Stimulated activated CD4-positive, alpha-beta T cell treated with anti-CD3 and anti-CD28 coated beads, TNF-alpha, amount 100 ng/mL, for 48 hours (primary cell): ENCODE measurements at places on chromosomes 3 and 15.

GRCh38 chr3:17905996-17906395, 163.6 kb upstream of the TBC1D5 start:
- no peak for DNase-seq

DNA sequence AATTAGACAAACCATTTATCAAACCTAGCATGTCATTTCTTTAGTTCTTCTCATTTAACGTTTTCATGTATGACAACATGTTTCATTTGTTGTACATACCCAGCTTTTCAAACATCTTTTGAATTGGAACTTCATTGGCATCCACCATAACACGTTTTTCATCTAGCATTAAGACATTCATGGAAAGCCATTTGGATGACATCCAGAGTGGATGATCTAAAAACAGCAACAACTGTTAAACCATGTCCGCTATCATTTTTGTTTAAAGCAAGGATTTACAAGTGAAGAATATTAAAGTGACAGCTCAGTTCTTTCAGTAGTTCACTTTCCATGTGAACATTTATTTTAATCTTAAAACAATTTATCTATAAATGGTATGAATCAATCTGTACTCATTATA, 14.5 kb downstream of the GATM start:
- no peak for DNase-seq

DNA sequence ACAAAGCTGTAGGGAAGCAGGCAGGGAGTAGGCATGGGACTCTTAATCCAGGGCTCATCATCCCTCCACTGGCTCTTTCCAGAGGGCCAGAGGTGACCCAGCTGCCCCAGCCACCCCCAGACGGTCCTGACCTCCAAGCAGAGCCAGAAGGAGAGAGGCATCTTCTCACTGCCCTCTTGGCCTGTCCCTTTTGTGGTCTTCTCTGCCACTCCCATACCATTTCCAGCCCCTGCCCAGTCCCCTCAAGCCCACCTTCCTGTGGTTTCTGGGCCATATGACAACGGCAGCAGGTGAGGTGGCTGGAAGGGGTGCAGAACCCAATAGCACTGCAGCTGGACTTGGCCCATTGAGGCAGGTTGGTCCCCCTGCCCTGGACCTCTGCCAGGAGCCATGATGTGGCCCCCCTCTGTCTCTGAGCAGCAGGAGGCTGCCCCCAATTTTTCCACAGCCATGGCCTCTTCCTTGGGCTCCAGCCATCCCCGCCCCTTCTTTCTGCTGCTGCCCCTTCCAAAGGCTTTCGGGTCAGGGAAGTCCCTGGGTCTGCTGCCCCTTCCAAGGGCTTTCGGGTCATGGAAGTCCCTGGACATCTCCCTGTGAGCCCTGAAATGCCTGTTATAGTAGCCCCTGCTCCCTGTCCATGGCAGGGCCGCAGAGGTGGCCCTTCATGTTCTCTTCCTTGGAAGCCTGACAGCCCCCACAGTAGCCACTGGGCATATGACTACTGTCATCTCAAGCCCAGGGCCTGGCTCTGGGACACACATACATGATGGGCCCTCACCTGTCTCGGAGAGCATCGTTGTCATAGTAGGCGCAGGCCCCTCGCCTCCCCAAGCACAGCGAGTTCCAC, 39.5 kb upstream of the RAB6B start:
- no peak for DNase-seq

DNA sequence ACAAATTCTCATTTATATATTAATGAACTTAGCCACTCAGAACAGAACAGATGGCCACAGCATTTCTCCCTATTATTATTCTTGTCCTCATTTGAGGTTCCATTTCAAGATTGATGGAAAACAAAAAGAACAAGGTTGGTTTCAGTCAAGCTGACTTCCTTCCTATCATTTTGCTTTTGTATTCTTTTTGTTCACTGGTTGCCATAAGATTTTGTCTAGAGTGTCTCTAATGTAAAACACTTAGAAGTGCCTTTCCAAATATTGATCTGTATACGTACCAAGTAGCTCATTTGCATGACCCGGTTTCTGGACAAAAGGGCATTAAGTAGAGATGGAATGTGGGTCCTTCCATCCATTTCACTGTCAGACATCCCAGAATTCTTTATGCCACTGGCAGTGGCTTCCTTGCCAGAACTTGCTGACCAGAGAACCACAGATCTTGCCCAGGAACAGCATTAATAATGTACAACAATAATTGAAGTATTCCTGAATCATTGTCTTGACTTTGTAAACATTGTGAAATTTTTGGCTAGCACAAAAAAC, 63.8 kb downstream of the PEX5L start:
- no peak for DNase-seq

DNA sequence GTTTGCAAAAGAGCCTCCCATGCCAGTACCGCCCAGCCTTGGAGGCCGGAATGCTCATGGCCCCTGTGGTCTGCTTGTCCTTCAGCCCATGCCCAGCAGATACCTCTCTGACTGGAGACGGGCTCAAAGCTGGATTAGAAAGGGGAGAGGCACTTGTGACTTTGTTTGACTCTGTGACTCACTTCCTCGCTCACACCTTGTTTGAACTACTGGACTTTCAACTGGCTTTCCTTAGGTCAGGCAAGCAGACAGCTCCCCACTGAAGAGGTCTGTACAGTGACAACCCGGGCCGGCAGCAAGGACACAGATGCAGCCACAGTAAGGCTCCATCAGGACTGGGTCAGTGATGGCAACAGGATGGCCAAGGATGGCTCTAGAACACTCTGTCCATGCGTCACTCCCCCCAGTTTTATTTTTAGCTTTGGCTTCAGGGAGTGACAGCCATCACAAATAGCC, 98.6 kb upstream of the ABHD17C start:
- DNase-seq = no peak

GRCh38 chr15:76575274-76575673, 238.7 kb downstream of the ISL2 start:
- no peak for DNase-seq

- DNase-seq = no peak
Observed at GRCh38 chr15:88605189-88606069, 15.7 kb upstream of the AEN start.
